ENCODE measurements at places on chromosomes 3 and 15.

DNA sequence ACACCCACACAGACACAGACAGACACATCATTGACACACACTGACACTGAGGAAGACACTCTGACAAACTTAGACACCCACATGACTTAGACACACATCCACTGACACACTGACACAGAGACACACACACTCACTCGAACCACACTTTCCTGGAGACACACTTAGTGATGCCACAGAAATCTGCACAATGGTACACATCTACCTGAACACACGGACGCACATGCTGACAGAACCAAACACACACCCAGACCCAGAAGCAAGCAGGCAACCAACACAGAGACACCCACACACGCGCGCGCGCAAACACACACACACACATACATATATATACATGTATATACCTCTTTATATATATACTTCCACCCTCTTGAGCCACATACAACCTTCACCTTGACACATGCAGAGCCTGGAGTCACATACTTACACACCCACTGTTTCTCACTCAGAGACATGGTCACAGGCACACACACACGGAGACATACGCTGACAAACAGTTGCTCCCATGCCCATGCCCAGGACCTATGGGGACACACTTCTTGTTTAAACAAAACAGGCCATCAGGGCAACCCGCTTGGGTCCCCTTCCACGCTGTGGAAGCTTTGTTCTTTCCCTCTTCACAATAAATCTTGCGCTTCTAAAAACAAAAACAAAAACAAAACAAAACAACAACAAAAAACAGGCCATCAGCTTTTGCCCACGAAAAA is 913 bp upstream of the SCN5A start:
- DNase-seq = no peak

- DNase-seq = no peak
Observed at GRCh38 chr3:183937601-183938286, 53.1 kb upstream of the PARL start.

DNA sequence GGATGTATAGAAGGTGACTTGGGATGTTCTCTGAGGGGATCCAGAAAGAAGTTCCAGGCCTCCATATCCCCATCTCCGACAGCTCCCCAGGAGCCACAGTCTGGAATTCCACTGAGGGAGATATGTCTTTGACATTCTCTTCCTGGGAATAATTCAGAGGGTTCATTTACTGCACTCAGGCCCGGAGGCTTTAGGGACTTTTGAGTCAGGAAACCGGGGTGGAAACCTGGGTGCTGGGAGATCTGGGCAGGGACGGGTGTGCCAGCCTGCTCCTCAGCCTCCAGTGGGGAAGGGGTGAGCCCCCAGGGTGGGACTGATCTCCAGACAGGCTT is 147.7 kb downstream of the SMAD6 start:
- DNase-seq = no peak

DNA sequence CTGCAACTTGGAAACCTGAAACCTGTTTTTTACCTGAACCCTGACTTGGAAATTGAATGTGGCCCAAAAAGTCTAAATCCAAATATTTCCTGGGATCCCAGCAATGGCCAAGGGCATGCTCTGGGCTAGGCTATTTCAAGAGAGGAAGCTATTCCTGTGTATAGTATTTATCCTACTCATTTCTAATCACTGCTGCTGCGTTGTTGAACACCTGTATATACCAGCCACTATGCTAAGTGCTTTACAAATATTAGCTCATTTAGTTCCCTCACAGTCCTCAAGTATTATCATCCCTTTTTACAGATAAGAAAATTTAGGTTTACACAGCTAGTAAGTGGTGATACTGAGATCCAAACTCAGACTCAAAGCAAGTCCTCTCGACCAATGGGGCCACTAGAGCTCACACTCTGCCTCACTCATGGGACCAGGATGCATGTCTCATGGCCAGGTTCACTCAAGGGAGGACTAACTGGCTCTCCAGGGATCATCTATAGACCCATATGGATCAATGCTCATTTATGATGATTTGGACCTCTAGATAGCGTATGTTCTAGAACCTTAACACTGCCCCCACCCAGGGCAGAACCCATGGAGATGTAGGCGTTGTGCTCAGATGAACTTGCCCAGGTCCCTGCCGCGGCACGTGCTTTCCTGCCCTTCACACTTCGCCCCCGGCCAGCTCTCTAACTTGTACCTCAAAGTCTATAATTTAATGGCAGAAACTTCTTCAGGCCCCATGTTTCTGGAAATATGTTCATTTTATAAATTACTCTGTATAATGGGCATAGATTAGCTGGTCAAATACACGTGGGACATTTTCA is 2.6 kb upstream of the CCR4 start:
- no peak for DNase-seq

- DNase-seq = no peak
Observed at GRCh38 chr3:32919920-32920319, 31.5 kb upstream of the CCR4 start.

DNA sequence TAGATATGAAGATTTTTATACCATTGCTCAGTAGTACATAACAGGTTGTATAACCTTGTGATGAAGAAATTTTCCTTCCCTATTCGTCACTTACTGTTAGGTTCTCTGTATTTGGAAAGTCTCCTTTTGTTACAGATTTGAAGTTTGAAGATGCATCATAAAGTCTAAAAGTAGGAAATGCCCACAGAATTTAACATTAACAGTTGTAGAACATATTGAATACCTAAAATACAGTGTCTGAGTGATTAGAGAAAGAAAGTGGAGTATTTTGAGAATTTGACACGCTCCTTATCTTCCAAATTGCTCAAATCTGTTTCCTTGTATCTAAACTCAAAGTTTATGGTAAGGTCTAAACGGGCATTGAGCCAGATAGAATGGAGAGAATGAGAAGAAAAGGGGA is 111.3 kb downstream of the MBNL1 start:
- DNase-seq = no peak

DNA sequence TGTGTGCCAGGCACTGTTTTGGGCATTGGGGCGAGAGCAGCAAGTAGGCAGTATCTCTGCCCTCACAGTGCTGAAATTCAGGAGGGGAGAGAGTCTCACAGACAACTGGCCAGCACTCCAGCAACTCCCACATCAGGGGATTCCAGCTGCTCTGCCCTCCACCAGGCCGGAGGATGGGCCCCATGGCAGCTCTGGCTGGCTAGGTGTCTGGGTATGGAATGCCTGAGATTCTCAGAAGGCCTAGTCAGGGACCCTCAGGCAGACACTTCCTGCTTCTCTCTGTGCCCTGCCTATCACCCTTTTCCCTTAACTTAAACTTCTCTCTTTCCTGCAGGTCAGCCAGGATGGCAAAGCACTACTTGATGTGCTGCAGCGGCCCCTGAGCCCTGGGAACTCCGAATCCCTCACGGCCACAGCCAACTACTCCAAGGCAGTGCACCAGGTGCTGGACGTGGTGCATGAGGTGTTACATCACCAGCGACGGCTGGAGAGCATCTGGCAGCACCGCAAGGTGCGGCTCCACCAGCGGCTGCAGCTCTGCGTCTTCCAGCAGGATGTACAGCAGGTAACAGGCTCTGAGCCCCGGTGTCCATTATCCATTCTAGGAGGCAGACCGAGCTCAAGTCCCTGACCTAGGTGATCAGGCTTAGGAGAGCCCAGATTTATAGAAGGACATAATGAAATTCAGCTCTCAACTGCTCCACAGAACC is 342.2 kb upstream of the ROPN1 start:
- DNase-seq = no peak

DNA sequence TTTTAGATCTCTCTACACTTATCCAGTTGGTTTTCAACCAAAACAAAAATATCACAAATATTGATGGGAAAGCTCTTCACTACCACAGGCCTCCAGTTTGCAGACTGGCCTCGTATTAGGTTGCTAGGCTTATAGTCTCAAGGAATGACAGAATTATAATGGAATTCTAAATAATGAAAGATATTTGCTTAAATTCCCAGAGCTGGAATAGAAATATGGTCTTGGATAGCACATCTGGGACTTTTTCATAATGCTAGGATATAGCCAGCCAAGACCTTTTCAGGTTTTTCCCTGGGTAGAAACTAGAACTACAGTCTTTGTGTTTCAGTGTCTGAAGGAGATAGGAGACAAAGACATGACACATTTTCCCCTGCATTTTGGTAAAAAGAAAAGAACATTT is 121.9 kb upstream of the STAC start:
- peak; percentile 18 for DNase-seq

DNA sequence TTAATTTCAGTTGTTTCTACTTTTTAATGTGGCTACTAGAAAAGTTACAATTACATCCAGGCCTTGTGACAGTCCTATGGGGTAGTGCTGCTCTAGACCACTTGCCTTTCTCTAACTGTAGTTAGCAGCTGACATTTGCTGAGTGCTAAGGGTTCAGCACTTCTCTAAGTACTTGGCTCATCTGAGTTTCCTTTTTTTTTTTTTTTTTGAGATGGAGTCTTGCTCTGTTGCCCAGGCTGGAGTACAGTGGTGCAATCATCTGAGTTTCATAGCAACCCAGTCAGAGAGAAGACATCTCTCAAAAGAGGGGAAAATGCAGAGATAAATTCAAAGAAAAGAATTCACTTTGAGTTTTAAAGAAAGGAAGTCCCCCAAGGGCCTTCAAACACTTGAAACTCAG is 130.8 kb downstream of the MYLK start:
- DNase-seq = no peak

DNA sequence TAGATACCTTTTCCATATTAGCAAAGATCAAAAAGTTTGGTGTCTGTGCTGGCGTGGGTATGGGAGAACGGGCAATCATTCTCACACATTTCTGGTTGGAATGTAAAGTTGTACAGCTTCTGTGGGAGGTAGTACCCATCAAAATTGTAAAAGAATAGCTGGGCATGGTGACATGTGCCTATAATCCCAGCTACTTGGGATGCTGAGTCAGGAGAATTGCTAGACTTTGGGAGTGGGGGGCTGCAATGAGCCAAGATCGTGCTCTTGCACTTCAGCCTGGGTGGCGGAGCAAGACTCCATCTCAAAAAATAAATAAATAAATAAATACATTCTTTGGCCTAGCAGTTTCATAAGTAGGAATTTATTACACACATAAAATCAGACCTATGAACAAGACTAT is 22.9 kb downstream of the LCTL start:
- DNase-seq = no peak

DNA sequence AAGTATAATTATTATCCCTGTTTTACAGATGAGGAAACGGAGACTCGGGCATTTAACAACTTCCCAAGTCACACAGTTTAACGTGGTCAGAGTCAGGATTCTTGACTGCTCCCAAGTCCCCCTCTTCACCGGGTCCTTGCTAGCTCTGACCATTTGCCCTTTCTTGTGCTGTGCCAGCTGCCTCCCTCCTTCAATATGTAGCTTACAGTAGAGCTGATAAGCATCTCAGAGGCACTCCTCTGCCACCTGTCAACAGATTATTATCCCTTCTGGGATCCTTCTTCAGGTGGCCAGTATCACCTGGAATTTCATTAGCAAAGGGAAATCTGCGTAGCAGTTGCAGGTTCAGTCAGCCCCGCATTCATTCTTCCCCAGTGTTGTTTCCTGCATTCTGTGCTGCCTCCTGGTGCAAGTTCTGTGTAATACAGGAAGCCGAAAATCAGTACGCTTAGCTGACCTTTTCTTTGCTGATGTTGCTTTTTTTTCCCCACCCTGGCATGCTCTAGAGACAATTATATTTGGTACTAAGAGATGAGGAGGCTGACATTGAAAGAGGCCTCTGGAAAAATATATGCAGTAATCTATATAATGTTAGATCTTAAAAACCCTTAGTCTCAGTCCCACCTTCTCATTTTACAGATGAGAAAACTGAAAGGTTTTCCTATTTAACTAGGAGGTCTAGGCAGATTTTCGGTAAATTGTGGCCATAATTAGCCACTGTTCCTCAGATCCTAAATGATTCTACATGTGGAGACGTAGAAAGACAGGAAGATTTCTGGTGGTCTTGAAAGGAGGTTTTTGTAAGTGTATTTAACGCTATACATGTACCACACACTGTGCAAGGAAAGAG is 24.8 kb downstream of the TMOD2 start:
- DNase-seq = peak; percentile 43

- DNase-seq = no peak
Observed at GRCh38 chr3:134636406-134636805, 14.4 kb downstream of the KY start.

- DNase-seq = peak; percentile 99
Observed at GRCh38 chr3:141331377-141332318, 36.7 kb upstream of the ZBTB38 start.

DNA sequence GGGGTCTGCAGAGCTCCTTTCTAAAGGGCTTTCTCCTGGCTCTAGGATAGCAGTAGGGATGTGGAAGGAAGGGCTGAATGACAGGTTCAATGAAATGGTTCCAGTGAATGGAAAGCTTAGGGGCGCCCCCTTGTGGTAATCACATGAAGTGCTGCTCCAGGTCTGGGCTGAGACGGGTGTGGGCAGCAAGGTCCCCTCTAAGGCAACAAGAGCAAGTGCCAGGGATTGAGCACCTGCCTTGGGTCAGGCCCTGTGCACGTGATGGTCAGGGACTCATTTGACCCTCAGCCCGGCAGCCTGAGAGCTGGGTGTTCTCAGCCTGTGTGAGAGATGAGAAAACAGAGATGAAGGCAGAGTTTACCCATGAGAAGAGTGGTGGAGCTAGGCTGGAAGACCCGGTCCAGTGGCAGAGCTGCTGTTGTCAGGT is 12.1 kb upstream of the CX3CR1 start:
- DNase-seq = peak; percentile 51

- DNase-seq = peak; percentile 44
Observed at GRCh38 chr3:71201939-71202338, 381.6 kb downstream of the FOXP1 start.

DNA sequence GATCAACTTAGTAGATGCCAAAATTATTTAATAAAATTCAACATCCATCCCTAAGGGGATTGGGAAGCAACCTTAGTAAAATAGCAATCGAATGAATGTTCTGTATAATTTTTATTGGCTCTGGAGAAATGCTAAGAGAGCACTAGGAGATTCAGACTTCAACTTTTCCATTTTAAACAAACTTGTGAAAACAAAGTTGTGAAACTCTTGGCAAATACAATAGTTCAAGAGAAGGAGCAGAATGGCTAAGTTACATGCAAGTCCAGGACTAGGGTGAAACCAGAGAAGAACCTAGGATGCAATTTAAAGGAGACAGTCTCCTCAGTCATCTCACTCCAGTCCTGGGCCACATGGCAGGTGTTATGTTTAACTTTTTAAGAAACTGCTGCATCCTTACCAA is 16.7 kb upstream of the ZNF280D start:
- no peak for DNase-seq

GRCh38 chr15:53644660-53645059 is 114.8 kb downstream of the WDR72 start:
- DNase-seq = no peak
